ENCODE measurements at places on chromosomes 12 and 14.

DNA sequence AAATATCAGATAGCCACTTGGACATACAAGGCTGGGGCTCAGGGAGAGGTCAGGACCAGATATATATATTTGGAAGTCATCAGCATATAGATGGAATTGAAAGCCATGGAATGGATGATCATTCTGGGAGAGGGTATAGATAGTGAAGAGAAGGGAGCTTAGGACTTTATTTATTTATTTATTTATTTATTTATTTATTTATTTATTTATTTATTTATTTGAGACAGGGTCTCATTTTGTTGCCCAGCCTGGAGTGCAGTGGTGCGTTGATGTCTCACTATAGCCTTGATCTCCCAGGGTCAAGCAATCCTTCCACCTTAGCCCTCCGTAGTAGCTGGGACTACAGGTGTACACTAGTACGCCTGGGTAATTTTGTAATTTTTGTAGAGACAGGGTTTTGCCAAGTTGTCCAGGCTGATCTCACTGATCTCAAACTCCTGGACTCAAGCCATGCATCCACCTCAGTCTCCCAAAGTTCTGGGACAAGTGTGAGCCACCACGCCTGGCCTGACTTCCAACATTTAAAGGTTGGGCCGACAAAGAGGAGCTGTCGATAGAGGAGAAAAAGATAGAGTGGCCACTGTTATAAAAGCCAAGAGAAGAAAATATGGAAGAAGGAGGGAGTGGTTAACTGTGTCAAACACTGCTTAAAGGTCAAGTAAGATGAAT, 8.7 kb upstream of the INHBE start:
- no peak for DNase-seq

DNA sequence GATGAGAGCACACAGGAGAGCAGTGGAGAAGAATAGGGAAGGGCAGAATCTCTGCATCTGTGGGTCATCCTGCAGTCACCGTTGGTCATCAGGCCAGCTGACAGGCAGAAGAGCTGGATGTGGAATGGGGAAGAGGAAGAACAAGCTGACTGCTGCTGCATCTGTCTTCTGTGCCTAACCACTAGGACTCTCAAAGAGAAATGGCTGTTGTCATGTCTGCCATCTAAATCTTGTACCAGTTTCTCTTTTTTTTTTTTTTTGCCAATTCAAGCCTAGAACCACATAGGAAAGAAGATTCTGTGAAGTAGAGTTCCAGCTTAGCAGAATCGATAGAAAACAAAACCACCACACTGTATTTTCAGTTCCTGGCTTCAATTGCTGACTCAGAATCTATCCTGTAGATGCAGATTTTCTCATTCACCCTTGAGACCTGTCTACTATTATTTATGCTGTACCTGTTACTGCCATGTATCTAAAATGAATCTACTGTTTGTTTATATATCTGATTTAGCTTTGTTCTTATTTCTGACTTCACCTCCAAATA, 421.9 kb upstream of the PRICKLE1 start:
- no peak for DNase-seq

- DNase-seq, result no peak
Observed at GRCh38 chr14:89108608-89109007, 284.2 kb downstream of the TTC8 start.

- DNase-seq, result peak; percentile 67
Observed at GRCh38 chr12:122980183-122981035, at the start of gene ARL6IP4. Gene ARL6IP4 (plus strand): TSS chr12:122980681. CDS start chr12:122981140, 459 bp downstream.

- no peak for DNase-seq
Observed at GRCh38 chr12:96988919-96989318, 81.9 kb downstream of the NEDD1 start.

All from CD4-positive, alpha-beta T cell treated with Interleukin-21 for 1 hour (primary cell).